ENCODE measurements at places on chromosomes 7 and 10.

GRCh38 chr7:35691827-35692307, 3.1 kb downstream of the HERPUD2 start:
- peak; percentile 55 for DNase-seq

DNA sequence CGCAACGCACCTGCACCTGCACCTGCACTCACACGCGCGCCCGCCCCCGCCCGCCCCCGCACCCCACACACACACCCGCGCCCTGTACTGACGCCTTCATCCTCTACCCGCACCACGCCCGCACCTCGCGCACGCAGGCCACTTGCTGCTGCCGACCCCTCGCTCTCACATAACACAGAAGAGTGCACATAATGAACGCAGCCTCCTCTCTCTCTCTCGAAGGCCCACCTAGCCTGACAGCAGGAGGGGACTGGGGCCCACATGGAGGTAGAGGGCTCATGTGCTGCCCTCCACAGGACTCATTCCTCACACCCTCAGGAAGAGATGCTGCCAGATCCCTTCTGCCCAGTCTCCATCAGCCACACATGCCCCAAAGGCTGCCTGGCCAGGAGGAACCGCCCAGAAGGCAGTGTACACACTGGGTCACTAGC, 432 bp upstream of the CAMK2B start:
- DNase-seq, result no peak

DNA sequence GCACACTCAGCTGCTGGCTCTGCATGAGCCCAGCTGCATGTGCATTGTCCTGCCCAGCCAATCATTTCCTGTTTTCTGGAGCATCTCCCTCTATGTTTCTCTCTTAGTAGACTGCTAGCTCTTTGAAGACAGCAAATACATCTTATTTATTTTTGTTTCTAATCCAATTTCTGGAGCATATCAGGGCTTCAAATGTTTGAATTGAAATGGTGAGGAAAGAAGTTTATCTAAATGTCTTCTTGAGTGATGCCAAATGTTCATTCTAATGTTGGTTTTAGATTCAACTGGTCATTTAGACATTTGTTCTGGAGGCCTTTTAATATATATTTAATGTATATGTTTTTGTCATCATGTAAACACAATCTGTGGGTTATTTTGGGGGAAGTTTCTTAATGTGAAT, 141.9 kb downstream of the DNAJB9 start:
- DNase-seq, result no peak

- DNase-seq, result peak; percentile 22
These were observed 52.1 kb downstream of the TRRAP start for GRCh38 chr7:98930464-98930863.

GRCh38 chr10:114172776-114173602, 1.0 kb downstream of the CCDC186 start:
- no peak for DNase-seq

GRCh38 chr7:29154076-29154475, 7.7 kb upstream of the CPVL start:
- no peak for DNase-seq

GRCh38 chr10:48885376-48885775, 54.3 kb downstream of the LRRC18 start:
- DNase-seq, result no peak

- DNase-seq, result no peak
These were observed 222.1 kb downstream of the ZMYND11 start for GRCh38 chr10:357201-357950.

DNA sequence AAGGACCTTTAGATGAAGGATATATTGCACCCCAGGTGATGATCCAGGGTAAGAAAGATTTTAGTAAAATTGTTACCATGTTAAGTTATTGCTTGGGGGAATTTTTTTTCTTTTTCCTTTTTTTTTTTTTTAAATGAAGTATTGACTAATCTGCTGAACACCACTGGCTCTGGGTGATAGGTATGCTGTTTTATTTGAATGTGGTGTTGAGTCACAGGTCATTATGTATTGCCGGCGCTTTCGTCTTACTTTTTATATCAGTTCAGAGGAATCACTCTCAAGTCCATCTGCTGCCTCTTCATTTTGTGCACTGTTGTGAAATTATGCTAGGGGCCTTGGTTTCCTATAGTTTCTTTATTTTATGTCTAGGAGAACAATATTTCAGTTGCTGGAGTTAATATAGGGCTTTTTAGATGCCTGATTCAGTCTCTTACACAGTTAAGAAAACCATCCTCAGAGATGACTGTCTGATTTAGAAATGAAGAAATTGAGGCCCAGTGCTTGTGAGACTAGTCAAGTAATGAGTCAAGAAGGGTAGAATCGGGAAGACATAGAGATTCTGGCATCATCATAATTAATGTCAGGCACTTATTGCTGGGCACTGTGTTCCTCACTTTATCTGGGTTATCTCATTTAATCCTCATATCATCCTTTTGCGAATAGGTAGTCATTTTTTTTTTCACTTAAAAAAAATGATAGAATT, 38.7 kb downstream of the NRF1 start:
- no peak for DNase-seq

DNA sequence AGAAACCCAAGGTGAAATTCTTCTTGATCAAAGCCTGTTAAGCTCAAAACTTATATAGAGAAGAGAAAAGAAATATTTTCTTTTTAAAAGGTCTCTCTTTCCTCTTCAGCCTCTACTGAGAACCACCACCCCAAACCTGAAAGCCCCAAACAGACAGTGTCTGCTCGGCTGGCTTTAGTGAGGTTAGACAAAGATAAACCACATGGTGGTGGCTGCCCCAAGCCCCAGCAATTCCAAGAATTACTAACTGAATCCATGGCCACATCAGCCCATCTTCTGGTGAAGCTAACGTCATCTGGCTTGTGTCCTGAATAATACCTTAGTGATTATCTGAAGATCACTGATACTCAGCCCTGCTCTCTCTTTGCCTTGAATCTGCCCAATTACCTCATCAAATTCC, 275.0 kb downstream of the ELMO1 start:
- no peak for DNase-seq

DNA sequence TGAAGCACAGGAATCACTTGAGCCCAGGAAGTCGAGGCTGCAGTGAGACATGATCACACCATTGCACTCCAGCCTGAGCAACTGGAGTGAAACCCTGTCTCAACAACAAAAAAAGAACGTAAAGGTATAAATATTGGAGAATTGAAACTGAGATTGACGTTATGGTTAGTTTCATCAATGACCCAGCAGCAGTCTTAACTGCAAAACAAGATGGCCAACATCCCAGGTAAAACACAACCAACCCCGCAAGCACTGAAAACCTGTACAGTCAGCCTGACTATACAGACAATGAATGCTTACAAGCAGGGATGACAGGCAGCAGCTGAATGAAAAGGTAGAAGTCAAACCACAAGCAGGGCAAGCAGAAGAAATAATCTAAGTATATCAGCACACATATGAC, 34.7 kb downstream of the WAPL start:
- no peak for DNase-seq

DNA sequence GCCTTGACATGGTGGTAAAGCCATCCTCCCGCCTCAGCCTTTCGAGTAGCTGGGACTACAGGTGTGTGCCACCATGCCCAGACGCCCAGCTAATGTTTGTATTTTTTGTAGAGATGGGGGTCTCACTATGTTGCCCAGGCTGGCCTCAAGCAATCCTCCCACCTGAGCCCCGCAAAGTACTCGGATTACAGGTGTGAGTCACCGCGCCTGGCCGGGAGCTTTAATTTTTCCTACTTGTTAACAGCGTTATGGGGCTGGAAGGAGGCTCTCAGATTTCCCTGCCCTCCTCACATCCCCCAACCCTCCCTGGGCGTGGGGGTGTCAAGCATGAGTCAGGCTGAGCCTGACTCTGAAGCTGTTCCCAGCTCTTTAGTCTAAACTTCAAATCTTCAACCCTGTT, 8.3 kb downstream of the ALKBH4 start:
- no peak for DNase-seq

Data from CD4-positive, alpha-beta T cell treated with Interleukin-12 subunit alpha and Interleukin-12 subunit beta, for 1 hour (primary cell).